NCI-H526 (cell line): ENCODE measurements at places on chromosomes 7 and 10.

DNA sequence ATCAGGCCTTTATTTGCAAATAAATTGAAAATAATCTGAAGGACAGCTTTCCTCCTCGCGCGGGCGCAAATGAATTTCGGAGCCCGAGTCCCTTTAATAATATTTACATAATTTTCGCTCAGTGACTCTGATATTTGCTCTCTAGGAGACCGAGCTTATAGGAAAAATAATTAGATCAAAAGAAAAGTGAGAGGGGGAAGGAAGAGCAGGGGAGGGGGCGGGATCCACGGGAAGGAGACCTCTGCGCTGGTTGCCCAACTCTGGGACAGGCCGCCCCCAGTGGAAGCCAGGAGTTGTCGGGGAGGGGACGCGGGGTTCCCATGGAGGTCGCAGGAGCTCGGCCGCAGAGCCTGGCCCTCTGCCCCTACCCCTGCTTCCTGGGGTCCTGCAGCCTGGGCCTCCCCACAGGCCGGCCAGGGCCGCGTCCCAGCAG lies 5.8 kb downstream of the UNCX start:
- no peak for DNase-seq

DNA sequence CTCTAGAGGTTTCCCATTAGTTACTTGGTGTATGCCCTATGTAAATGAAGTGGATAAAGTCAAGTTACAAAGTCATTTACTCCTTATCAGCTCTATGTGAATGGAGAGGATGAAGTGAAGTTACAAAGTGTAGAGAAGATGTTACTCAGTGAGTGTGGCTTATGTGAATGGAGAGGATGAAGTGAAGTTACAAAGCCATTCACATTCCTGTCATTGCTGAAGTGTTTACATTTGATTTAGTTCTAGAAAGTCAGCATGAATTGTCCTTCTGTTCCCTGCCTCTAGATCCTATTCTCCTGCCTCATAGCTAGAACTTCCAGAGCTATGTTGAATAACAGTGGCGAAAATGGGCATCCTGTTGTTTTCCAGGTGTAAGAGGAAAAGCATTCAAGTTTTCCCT lies 880.1 kb downstream of the DNAJB9 start:
- no peak for DNase-seq

DNA sequence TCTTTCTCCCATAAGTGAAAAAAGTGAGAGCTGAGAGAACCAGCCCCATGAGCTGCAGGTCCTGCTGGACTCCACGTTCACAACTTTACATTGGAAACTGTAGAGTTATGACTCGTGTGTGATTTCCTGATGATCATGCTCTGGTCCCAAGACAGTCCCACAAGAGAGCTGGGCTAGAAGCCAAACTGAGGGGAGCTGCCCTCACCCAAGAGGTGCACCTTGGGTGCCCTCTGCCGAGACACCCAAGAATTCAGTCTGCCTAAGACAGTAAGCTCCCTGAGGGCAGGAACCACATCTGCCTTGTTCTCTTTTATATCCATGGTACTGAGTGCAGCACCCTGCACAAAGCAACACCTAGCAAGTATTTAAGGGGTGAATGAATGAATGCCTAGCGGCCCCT lies 112.8 kb upstream of the SFMBT2 start:
- no peak for DNase-seq

DNA sequence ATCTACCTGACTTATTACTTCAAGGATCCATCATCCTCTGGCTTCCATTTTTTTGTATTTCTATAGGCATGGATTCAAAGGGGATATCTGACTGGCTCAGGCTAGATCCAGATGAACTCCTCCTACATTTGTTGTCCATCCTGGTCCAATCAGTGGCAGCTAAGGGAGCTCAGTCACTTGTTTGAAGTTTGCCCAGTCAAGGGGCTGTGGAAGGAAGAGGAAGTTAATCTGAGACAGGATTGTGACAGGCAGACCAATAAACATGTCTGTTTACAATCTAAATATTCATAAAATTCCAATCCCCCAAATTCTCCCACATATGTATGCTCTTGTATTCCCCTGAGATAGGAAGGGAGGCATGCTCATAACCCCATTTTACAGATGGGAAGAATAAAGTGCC lies 48.7 kb downstream of the CAV1 start:
- DNase-seq, result no peak

DNA sequence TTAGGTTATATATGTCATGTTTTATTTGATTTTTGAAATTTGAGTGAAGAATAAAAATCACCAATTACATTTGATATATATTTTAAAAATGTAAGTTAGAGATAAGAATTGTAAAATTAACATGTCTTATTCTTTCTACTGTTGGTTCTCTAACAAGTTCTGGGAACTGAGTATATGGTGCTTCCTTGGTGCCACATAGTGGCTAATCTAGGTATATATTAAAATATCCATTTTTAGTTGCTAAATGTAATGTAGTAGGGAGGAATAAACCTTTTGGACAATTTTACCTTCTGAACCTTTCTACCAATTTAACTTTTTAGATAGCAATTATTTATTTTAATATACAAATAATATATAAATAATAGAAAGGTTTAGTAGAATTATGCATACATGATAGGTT lies 17.5 kb downstream of the CFAP69 start:
- peak; percentile 60 for DNase-seq

DNA sequence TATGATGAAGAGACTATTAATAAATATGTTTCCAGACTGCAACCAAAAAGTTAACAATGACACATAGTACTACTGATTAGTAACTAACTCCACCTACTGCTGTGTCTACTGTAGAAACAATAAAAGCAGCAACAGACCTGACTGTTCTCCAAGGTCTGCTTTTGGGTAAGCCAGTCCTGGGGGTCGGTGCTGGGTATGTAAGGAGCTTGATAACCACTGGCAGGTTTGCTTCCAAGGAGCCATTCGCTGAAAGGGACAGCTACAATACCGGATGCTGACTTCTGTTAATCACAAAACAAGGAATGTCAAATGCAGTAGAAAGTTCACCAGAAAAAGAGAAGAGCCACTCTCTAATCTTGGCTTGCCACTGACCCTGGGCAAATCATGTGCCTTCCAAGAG lies 17.7 kb downstream of the NCOA4 start:
- no peak for DNase-seq

- no peak for DNase-seq
Observed at GRCh38 chr10:72697716-72698115, 5.8 kb downstream of the MCU start.

GRCh38 chr10:6068422-6068821 lies 6.3 kb upstream of the IL2RA start:
- DNase-seq, result no peak

DNA sequence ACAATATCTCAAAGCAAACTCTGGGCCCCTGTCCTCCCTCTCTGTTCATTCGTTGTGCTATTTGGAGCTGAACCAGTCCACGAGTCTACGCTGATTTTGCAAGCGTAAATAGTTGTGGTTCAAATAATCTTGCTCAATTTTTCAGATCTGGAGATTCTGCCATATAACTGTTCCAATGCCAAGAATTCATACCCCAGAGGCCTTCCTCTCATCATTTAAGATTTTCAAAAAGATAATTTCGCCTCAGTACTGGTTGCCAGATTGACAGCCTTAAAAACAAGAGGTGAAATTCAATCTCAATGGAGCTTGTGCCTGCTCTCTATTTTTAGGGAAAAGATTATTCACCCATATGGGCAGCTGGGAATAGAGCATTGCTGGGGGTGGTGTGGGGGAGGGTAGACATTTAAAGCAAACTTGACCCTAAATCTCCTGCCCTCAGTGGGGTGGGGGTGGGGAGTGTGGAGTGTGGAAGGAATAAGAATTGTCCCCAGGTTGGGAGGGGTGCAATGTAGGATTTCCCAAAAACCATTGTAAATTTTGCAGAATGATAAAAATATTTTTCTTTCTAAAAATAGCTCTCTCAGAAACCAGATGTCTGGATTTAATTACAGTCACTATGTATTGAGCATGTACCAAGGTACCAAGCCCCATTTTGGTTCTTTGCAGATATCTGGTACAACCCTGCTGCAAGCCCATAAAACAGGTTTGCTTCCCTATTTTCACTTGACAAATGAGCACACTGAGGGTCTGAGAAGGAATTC lies 104.7 kb upstream of the EEPD1 start:
- DNase-seq, result no peak

DNA sequence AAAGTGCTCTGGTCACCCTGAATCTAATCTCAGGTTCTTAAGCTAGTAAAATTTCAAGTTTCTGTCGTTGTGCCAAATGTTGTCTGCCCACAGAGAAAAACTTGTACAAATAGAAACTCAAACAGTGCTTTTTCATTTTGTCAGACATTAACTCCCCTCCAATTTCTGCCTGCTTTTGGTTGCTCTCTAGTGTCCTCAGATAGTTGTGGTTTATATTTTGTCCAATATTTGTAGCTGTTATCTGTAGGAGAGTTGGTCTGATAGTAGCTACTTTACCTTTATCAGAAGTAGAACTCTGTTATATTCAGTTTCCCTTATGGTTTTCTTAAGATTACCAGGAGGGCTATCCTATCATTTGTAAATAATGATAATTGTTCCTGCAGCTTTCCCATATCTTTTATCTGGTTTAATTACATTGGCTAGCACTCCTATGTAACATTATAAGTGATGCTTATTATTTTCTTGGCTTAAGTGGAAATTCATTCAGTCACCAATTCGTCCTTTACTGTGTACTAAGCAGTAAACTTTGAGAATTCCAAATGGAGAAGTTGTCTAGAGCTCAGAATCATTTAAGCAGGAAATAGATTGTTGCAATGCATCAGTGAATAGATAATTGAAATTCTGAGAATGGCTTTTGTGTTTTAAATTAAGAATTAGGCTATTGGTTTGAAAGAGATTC lies 91.0 kb downstream of the ANKIB1 start:
- no peak for DNase-seq
